Naive thymus-derived CD8-positive, alpha-beta T cell (primary cell): ENCODE measurements at places on chromosomes 1 and 21.

GRCh38 chr1:7940034-7940433, 605 bp downstream of the TNFRSF9 start:
- H3K4me1 ChIP-seq, result peaks cover 37% of the 10 kb centered on the region
- no peak for DNase-seq
- no peak overlapping the region for H3K4me3 ChIP-seq

- H3K4me3 ChIP-seq, result no peak overlapping the region
- peaks cover 31% of the 10 kb centered on the region for H3K4me1 ChIP-seq
- no peak overlapping the region for H3K27ac ChIP-seq
- no peak for DNase-seq
Observed at GRCh38 chr1:151193304-151193703, 3.3 kb upstream of the VPS72 start.

DNA sequence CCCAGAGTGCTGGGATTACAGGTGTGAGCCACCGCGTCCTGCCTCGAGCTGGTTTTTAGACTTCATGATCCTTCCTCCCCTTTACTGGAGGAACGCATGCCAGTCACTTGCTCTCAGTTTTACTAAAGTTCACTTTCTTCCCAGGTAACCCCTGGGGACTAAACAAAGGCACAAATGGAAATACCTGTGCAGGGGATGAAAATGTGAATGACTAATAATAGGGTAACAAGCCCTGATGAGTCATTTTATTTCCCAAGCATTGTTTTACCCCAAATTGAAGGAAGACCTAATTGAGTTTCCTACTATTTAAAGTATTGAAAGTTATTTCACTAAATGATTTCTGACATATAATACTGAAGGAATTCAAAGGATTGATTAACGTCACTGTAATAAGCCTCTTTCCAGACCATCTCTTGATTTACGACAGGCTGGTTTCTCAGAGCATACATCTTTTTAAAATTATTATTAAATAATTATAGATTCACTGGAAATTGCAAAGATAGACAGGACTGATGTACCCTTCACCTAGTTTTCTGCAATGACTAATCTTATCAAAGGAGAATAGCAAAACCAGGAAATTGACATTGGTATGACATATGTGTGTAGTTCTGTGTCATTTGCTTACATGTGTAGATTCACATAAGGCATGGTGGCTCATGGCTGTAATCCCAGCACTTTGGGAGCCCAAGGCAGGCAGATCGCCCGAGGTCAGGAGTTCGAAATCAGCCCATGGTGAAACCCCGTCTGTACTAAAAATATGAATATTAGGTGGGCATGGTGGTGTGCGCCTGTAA, 53.2 kb upstream of the SOD1 start:
- H3K36me3 ChIP-seq, result no peaks in the 10 kb centered on the region
- no peak overlapping the region for H3K4me3 ChIP-seq
- H3K27ac ChIP-seq, result no peak overlapping the region
- H3K27me3 ChIP-seq, result peaks cover 11% of the 10 kb centered on the region

- H3K36me3 ChIP-seq, result no peaks in the 10 kb centered on the region
- no peak overlapping the region for H3K27ac ChIP-seq
- H3K27me3 ChIP-seq, result no peaks in the 10 kb centered on the region
- no peak for DNase-seq
- H3K4me1 ChIP-seq, result no peaks in the 10 kb centered on the region
- H3K4me3 ChIP-seq, result no peak overlapping the region
Observed at GRCh38 chr1:23718482-23718881, 24.8 kb upstream of the ELOA start.

- no peaks in the 10 kb centered on the region for H3K36me3 ChIP-seq
Observed at GRCh38 chr1:115982400-115982799, 6.1 kb downstream of the SLC22A15 start.

DNA sequence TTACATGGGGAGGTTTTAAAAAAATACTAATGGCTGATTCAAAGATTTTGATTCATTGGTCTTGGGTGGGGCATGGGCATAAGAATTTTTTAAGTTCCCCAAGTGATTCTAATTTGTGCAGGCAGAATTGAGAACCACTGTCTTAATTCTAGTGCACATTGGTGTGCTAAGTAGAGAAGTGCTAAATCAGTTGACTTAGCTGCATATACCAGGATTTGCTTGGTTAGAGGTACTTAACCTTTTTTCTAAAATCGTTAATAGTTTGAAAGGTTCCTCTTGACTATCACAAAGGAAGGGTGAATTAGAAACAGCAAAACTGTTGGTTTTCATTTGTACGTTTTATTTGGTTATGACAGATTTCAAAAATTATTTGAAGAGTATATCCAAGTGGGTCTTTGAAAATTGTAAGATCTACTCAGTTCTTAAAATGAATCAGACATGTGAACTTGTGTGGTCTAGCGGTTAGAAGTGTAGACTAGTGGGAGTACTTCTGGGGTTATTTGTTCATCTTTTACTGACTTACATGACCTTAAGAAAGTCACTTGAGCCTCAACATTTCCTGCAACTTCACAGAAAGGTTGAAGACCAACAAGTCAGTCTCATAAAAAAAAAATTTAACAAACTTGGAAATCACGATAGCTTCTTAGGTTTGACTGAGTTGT, 66.7 kb downstream of the RPAP2 start:
- H3K27ac ChIP-seq, result peak overlapping the region; percentile 68
- no peaks in the 10 kb centered on the region for H3K27me3 ChIP-seq
- no peak for DNase-seq
- peaks cover 9% of the 10 kb centered on the region for H3K36me3 ChIP-seq
- H3K4me1 ChIP-seq, result peaks cover 48% of the 10 kb centered on the region

DNA sequence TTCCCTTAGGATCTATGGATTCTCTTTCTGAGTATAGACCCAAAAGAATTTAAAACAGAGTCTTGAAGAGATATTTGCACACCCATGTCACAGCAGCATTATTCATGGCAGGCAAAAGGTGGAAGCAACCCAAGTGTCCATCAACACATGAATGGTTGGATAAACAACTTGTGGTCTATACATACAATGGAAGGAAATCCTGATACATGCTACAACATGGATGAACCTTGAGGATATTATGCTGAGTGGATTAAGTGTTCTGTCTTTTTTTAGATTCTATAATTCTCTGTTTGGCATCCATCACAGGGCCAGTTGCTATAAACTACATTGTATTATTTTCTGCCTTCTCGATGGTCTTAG, 39.8 kb downstream of the PTPN14 start:
- peaks cover 5% of the 10 kb centered on the region for H3K4me1 ChIP-seq
- H3K36me3 ChIP-seq, result no peaks in the 10 kb centered on the region
- peaks cover 2% of the 10 kb centered on the region for H3K27me3 ChIP-seq
- no peak overlapping the region for H3K4me3 ChIP-seq

- DNase-seq, result no peak
- H3K27me3 ChIP-seq, result no peaks in the 10 kb centered on the region
- H3K4me1 ChIP-seq, result no peaks in the 10 kb centered on the region
- H3K27ac ChIP-seq, result no peak overlapping the region
Observed at GRCh38 chr1:17629460-17629859, 90.0 kb downstream of the ARHGEF10L start.

DNA sequence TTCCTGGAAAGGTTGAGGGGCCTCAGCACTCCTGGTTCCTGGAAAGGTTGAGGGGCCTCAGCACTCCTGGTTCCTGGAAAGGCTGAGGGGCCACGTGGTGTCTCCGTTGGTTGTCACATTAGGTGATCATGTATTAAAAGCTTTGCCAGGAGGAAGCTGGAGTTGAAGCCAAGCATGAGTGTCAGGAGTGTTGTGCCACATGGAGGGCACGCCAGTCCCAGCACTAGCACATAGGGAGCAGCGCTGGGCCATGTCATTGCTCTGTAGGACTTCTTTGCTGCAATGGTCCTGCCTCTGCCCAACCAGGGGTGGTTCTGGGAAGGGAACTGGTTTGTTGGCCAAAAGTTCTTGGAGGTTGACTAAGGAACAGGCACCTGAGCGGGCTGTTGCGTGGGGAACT, 13.3 kb downstream of the ATP5PO start:
- no peak for DNase-seq
- H3K4me1 ChIP-seq, result no peaks in the 10 kb centered on the region
- H3K27ac ChIP-seq, result peak overlapping the region; percentile 51
- H3K36me3 ChIP-seq, result no peaks in the 10 kb centered on the region
- no peak overlapping the region for H3K4me3 ChIP-seq

DNA sequence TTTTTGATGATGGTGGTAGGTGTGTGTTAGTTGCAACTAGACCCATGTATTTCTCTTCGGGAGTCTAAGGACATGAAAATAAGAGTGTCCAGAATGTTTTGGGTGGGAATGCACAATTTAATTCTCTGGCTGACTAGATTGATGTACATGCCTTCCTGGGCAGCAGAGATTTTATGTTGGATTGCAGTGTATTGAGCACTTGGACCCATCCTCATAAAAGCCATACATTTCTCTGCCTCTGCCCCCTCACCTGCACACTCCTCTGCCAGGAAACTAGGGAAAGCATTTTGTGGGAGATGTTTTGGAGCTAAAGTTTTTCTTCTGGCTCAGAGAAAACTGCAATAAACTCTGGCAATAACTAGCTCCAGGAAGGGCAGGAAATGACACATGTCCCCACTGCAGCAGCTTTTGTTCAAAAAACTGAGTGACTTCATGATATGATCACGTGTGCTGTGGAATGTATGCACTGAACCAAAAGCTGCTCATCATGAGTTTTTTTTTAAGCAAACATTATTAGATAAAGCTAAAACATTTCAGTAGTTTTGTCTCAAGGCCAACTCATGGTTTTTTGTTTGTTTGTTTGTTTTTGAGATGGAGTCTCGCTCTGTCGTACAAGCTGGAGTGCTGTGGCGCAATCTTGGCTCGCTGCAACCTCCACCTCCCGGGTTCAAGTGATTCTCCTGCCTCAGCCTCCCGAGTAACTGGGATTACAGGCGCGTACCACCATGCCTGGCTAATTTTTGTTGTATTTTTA, 17.6 kb downstream of the RIT1 start:
- no peaks in the 10 kb centered on the region for H3K36me3 ChIP-seq
- H3K27ac ChIP-seq, result peak overlapping the region; percentile 86
- DNase-seq, result peak; percentile 22
- no peak overlapping the region for H3K4me3 ChIP-seq
- H3K27me3 ChIP-seq, result no peaks in the 10 kb centered on the region

DNA sequence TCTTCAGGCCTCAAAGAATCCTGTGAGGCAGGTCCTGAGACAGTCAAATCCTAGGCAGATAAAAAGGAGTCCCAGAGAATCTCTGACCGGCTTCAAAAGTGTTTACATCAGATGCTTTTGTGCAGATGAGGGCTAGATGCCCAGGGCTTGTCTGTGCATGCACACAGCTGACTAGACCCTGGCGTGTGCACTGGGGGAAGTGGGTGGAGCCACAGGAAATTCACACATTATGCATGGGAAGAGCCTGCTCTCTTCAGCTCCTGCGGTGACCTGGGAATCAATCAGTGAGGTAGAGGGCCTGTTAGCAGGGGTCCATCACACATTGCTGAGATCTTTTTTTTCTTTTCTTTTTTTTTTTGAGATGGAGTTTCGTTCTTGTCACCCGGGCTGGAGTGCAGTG, 36.6 kb upstream of the NHLH2 start:
- no peaks in the 10 kb centered on the region for H3K36me3 ChIP-seq
- peaks cover 11% of the 10 kb centered on the region for H3K27me3 ChIP-seq
- no peak overlapping the region for H3K27ac ChIP-seq
- H3K4me3 ChIP-seq, result no peak overlapping the region

DNA sequence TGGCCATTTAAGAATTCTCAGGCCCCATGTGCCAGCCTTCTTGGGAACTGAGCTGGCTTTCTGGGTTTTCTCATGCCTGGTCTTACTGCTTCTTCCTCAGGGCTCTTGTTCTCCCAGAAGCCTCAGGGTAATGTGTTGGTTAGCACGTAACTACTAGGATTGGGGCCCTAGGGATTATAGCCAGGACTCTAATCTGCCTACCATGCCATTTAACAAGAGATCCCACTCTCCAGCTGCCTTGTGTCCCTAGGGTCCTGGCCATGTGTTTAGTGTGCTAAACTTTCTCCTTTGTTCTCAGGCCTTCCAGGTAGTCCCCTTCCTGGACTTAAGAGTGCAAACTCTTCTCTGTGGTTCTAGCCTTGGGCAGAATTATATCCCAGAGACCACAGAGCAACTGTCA, 2.2 kb upstream of the SH3BGRL3 start:
- H3K4me3 ChIP-seq, result no peak overlapping the region
- peak overlapping the region; percentile 93 for H3K27ac ChIP-seq
- DNase-seq, result no peak

GRCh38 chr1:58814251-58815068, 30.6 kb upstream of the JUN start:
- H3K4me3 ChIP-seq, result peak overlapping the region; percentile 63
- no peak for DNase-seq
- H3K36me3 ChIP-seq, result no peaks in the 10 kb centered on the region
- H3K27me3 ChIP-seq, result no peaks in the 10 kb centered on the region

GRCh38 chr1:52668711-52669110, 29.4 kb downstream of the COA7 start:
- peaks cover 22% of the 10 kb centered on the region for H3K36me3 ChIP-seq
- DNase-seq, result no peak
- H3K27me3 ChIP-seq, result no peaks in the 10 kb centered on the region
- H3K27ac ChIP-seq, result no peak overlapping the region
- no peak overlapping the region for H3K4me3 ChIP-seq

DNA sequence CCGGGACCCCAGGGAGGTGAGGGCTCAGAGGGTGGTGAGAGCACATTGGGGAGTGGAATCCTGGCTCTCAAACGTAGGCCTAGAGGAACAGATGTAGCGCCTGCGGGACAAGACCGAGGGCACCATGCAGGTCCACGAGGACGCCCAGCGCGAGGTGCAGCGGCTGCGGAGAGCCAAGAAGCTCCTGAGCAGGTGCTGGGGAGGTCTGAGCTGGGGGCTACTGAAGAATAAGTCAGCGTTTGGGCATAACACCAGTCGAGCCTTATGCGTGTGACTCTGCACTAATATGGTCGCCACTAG, 2.6 kb upstream of the NBPF3 start:
- peaks cover 2% of the 10 kb centered on the region for H3K27me3 ChIP-seq
- no peaks in the 10 kb centered on the region for H3K36me3 ChIP-seq
- peak overlapping the region; percentile 76 for H3K27ac ChIP-seq
- peaks cover 12% of the 10 kb centered on the region for H3K4me1 ChIP-seq
- H3K4me3 ChIP-seq, result no peak overlapping the region

GRCh38 chr1:181985281-181985680, 76.2 kb downstream of the ZNF648 start:
- no peak for DNase-seq
- no peak overlapping the region for H3K27ac ChIP-seq
- no peaks in the 10 kb centered on the region for H3K36me3 ChIP-seq
- H3K27me3 ChIP-seq, result peaks cover 19% of the 10 kb centered on the region

GRCh38 chr21:31034378-31034777, 3.9 kb downstream of the KRTAP19-8 start:
- no peak overlapping the region for H3K27ac ChIP-seq
- no peaks in the 10 kb centered on the region for H3K36me3 ChIP-seq
- no peak overlapping the region for H3K4me3 ChIP-seq
- DNase-seq, result no peak
